ENCODE measurements at places on chromosomes 6 and 20.

GRCh38 chr20:20160520-20160919 lies 108.2 kb downstream of the CFAP61 start:
- DNase-seq, result no peak

- no peak for DNase-seq
Measured at GRCh38 chr20:62782893-62783278, 13.4 kb upstream of the MRGBP start.

DNA sequence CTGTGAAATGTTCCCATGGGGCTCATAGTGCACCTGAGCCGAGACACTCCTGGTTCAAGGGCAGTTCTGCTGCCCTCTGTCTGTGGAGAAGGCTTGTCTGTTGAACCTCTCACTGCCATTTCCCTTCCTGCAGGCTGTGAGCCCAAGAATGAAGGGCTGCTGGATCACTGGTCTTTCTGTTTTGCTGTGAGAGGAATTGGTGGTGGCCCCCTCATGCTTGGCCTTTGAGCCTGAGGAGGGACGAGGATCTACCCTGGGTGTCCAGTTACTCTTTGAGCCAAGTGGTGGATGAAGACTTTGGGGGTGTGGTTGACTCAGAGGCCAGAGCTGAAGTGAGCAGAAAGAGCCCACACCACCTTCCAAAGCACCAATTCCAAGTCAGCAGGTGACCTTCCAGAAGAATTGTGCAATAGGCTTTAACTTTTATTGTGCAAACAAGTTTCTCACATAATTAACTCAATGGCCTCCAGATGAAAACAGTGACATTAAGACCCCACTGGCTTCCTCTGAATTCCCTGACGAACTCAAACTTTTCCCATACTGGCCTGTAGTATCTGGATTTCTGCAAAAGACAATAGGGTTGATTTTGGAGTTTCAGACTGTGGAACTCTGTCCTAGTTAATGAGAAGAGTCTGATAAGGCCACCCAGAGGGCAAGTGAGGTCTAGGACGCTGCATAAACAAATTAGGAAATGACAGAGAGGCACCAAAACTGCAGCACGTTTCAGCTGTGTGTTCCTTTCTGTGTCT lies 101.5 kb downstream of the PHACTR3 start:
- no peak for DNase-seq

- no peak for DNase-seq
Measured at GRCh38 chr6:41504466-41505121, 41.6 kb upstream of the FOXP4 start.

DNA sequence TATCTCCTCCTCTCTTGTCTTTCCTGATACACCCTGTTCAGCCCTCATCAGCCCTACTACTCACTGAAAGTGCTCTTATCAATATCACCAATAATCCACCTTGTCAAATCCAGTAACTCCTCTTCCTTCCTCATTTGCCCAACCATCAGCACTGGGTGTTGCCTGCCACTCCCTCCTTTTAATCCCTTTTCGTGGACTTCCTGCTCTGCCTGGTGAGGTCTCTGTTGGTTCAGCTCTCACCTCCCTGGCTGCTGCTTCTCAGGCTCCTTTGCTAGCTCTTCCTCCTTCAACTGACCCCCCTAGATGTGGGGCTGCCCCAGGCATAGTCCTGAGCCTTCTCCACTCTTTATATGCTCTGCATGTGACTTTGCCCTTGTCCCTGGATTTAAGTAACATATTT lies 92.5 kb downstream of the PREP start:
- no peak for DNase-seq

- no peak for DNase-seq
Measured at GRCh38 chr20:12740647-12741046, 268.1 kb upstream of the SPTLC3 start.

- DNase-seq, result no peak
Measured at GRCh38 chr6:8274226-8274625, 161.1 kb downstream of the SLC35B3 start.

DNA sequence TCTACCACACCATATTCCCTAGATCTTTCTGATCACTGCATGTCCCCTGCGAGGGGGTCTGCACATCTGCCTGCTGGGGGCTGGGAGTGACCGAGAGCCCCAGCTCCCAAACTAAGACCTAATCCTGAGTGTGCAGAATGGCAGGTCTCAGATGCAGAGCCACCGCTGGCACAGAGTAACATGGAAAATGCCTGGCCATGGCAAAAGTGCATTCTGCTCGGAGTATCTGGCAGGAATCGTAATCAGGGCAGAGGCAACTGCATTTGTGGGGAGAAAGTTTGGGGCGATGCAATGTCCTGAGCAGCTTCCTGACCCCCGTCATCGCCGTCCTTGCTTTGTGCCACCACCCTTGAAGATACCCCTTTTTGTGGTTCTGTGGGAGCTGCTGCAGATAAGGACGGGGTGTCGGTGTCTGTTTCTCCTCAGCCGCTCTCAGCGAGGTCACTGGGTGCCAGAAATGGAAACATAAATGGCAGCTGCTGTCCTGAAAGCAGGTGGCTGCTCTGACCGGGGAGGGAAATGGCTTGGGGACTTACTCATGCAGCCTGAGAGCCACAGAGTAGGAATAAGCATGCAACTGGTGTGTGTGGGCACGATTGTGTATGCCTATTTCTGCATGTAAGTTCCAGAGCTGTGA lies 157.9 kb downstream of the LY86 start:
- DNase-seq, result no peak
